ENCODE measurements at places on chromosomes 7 and 10.

GRCh38 chr10:99593312-99593711 lies 26.9 kb downstream of the SLC25A28 start:
- DNase-seq, result no peak

GRCh38 chr10:94183666-94184264 lies 179.0 kb downstream of the NOC3L start:
- no peak for DNase-seq

- DNase-seq, result peak; percentile 95
Measured at GRCh38 chr10:97334370-97335175, at the start of gene FRAT2. TSS of gene FRAT2 (minus strand) at chr10:97334729. CDS start at chr10:97334572, 157 bp downstream.

DNA sequence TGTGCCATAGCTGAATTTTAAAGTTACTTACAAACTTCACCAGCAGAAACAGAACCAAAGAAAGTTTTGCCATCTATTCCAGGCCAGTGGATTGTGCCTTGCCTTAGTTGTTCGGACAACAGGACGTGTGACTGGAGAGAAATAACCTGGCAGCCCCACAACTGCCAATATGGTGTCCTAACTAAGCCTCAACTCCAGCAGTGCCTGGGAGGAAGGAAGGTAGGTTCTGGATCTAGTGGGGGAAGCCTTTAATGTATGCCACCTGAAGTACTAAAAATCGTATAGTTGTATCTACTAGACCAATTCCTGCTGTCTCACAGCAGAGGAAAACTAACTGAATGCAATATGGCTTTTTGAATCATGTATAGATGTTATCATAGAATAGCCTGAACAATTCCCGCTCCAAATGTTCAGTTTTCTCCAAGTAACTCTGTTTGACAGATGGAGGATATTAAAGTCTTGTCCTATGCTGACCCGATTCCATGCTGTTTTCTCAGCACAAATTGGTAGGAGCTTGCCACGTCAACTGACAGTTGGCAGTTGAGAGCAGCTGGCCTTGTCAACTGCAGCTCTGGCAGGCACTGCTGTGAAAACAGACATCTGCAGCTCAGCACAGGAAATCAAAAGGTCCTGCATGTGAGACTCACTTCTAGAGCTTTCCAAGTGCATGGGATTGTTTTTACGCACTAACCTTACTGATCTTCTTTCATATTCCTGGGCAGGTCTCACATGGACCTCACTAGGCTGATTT lies 84.5 kb upstream of the WNT16 start:
- DNase-seq, result no peak

GRCh38 chr10:99530108-99531025 lies 2.4 kb upstream of the NKX2-3 start:
- DNase-seq, result peak; percentile 65

DNA sequence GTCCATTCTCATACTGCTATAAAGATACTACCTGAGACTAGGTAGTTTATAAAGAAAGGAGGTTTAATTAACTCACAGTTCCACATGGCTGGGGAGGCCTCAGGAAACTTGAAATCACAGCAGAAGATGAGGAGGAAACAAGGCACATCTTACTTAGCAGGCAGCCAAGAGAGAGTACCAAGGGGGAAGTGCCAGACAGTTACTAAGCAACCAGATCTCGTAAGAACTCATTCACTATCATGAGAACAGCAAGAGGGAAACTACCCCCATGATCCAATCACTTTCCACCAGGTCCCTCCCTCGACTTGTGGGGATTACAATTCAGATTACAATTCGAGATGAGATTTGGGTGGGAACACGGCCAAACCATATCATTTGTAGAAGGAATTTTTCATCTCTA lies 36.3 kb downstream of the NHLRC2 start:
- peak; percentile 22 for DNase-seq

- DNase-seq, result peak; percentile 96
Measured at GRCh38 chr7:90595801-90596670, at the start of gene CDK14. TSS of gene CDK14 (plus strand) at chr7:90596321. CDS start at chr7:90596628, 307 bp downstream.

GRCh38 chr10:79259834-79260233 lies 87.4 kb upstream of the PPIF start:
- no peak for DNase-seq

DNA sequence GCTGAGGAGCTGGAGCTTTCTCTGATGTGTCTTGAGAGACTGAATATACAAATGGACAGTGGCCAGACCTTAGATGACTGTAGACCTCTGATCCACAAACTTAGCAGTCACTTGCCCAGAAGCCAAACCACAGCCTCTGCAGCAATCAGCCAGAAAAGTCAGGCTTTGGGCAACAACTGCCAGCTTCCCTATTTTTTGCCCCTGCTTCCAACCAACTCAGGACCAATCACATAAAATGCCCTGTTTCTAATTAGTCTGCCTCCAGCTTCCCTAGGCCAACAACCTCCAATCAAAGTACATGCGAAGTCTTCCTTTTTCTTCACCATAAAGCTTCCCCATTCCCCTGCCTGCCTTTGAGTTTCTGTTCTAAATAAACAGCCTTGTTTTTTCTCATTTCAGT lies 37.8 kb upstream of the CACUL1 start:
- peak; percentile 71 for DNase-seq

DNA sequence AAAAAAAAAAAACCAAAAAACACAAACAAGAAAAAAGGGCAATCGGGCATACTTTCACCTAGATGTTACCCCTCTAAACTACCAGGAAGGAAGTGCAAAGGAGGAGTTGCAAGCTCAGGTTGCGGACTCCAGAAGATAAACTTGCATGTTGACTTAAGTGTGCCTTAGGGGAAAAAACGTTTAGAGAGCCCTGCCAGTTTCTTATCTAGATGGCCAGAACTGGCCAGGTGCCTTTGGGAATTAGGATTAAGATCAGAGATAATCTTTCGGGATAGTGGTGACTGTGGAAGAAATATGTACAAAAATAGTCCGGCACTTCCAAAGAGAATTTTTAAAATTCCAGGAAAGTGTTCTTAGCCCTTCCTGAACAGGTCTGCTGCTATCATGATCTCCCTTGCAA lies 17.6 kb downstream of the EVX1 start:
- DNase-seq, result no peak

GRCh38 chr10:132723330-132723970 lies 62.5 kb downstream of the NKX6-2 start:
- peak; percentile 22 for DNase-seq

DNA sequence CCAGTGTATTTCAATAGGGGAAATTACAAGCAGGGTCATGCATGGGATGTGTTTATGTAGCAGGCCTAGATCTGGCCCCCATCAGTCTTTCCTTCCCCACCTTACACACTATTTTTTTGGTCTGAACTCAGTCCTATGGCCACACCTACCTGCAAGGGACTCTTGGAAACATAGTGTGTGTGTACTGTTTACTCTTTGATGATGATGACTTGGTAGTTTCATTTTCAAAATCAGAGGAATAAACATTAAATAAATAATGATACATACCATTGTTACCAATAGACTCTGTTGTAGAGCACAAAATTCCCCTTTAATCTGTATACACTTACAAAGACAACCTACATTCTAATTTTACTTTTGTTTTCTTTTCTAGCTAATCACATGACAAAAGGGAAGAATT lies 191.0 kb downstream of the ZEB1 start:
- no peak for DNase-seq

DNA sequence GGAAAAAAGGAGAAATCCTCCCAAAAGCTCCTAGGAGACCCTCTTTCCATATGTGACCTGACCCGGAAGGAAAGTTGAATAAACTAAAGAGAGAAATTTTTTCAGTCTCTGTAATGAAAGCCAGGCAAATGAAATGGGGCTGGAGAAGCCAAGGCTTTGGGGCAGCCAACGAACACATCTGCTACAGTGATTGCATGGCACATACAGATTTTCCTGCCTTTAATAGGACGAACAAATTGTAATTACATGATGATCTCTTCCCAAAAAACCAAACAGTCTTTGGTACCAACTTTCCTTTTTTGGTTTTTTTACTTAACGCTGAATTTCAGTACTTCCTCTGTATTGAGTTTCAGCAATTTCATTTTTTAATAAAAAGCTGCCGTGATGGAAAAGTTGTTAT lies 23.5 kb upstream of the PTN start:
- no peak for DNase-seq

DNA sequence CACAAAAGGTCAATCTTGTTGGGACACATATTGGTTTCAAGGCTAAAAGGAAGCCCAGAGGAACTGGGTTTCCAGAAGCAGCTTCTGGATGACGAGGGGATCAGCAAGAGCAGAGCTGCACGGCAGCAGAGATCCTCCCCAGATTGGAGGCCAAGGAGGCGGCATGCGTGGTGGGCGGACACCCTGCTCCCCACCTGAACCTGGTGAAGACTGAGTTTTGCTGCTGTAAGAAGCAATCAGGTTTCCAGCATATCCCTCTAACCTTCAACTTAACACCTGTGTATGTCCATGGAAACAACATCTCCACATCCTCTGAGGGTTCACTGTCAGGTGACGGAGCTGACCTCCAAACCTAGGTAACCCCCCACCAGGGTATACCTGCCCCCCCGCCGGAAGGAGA lies 35.1 kb downstream of the SLIT1 start:
- DNase-seq, result no peak

- DNase-seq, result peak; percentile 68
Measured at GRCh38 chr10:24556750-24557742, 166.6 kb downstream of the ARHGAP21 start.

GRCh38 chr7:139709485-139709884 lies 68.3 kb downstream of the HIPK2 start:
- no peak for DNase-seq

DNA sequence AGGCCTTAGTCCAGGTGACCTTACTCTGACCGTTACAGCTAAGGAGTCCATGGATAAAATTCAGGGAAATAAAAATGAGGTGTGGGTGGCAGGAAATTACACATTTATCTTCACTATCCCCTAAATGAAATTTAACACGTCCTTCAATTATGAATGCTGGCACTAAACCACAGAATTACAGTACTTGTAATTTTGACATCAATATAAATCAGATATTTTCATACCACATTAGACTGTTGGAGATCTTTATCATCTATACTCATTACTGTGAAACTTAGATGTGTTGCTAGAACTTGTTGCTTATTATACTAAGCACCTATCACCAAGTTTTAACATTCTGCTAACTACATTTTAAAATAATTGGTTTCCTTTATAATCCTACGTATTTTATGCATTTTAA lies 51.1 kb downstream of the IGF2BP3 start:
- no peak for DNase-seq

Data from NB4 (cell line).